ENCODE measurements at places on chromosomes 7 and 10.

- H3K4me3 ChIP-seq = no peak overlapping the region
- no peak for DNase-seq
- H3K36me3 ChIP-seq = no peaks in the 10 kb centered on the region
- no peak overlapping the region for H3K27ac ChIP-seq
- H3K4me1 ChIP-seq = no peaks in the 10 kb centered on the region
- H3K27me3 ChIP-seq = peaks cover 46% of the 10 kb centered on the region
Measured at GRCh38 chr7:70812511-70812910, 319.4 kb upstream of the GALNT17 start.

- no peaks in the 10 kb centered on the region for H3K27me3 ChIP-seq
- DNase-seq = no peak
- no peak overlapping the region for H3K4me3 ChIP-seq
- H3K36me3 ChIP-seq = no peaks in the 10 kb centered on the region
- no peak overlapping the region for H3K27ac ChIP-seq
- no peaks in the 10 kb centered on the region for H3K4me1 ChIP-seq
Measured at GRCh38 chr10:104406715-104407650, 53.4 kb downstream of the CFAP58 start.

GRCh38 chr7:29325476-29325875 is 130.9 kb downstream of the CHN2 start:
- H3K27ac ChIP-seq = no peak overlapping the region
- no peak for DNase-seq
- no peaks in the 10 kb centered on the region for H3K36me3 ChIP-seq
- H3K4me3 ChIP-seq = no peak overlapping the region

DNA sequence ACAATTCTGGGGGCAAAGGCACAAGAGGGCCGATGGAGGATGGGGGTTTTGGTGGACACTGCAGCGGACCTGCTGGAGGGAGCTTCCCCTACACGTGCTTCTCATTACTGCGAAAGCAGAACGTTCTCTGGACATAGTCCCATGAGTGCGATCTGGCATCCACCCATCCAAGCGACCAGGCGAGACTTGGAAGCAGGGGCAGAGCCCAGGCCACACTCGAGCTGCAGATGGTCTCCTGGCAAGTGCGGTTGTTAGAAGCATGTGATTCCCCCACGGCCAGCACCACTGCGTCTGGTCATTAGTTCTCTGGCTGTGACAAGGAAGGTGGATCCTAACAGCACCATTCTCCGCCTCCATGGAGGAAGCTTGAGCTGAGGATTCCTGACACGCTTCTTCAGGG is 118.4 kb upstream of the TCERG1L start:
- H3K4me1 ChIP-seq = no peaks in the 10 kb centered on the region
- H3K27me3 ChIP-seq = peaks cover 83% of the 10 kb centered on the region
- no peaks in the 10 kb centered on the region for H3K36me3 ChIP-seq
- DNase-seq = no peak
- no peak overlapping the region for H3K27ac ChIP-seq

Measured in left ventricle myocardium inferior (tissue), 1 donor.